RWPE2 (cell line): ENCODE measurements at places on chromosomes 11 and 22.

DNA sequence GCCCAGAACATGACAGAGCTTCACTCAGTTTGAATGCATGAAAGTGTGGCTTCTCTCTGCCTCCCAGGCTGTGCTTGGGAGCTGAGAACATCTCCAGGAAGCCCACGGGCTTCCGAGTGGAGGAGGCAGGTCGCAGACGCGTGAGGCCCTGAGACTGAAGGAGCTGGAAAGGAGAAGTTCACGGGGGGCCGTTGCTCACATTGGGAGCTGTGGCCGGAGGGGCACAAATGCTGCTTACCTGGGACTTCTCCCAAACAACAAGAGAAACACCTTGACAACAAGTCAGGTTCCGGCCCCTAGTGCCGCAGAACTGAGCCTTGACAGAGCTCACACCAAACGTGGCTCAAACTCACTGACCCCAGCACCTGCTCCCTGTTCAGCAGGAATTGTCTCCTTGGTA, 207.0 kb downstream of the BRD1 start:
- peak; percentile 35 for DNase-seq

- DNase-seq, result no peak
These were observed 672.1 kb downstream of the TBC1D22A start for GRCh38 chr22:47434336-47435203.

- no peak for DNase-seq
These were observed 87.5 kb downstream of the C11orf58 start for GRCh38 chr11:16825968-16826367.

DNA sequence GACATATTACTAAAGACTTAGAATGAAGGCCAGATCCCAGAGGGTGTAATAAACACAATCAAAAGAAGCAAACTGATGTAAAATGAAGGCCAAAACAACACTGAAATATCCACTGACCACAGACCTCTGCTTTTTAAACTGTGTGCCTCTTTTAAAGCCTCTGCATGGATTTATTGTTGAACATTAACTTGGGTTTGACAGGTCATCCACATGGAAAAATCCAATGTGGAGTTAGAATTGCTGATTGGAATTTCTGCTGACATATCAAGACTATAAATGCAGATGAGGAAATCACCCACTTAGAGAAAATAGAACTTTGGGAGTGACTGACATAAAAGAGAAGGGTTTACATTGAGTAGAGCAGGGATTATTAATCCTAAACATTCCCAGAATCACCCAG, 853.9 kb upstream of the RAG2 start:
- DNase-seq, result no peak

GRCh38 chr11:12215181-12215593, 104.8 kb downstream of the MICAL2 start:
- no peak for DNase-seq

GRCh38 chr11:122714484-122714883, 59.0 kb downstream of the UBASH3B start:
- no peak for DNase-seq

DNA sequence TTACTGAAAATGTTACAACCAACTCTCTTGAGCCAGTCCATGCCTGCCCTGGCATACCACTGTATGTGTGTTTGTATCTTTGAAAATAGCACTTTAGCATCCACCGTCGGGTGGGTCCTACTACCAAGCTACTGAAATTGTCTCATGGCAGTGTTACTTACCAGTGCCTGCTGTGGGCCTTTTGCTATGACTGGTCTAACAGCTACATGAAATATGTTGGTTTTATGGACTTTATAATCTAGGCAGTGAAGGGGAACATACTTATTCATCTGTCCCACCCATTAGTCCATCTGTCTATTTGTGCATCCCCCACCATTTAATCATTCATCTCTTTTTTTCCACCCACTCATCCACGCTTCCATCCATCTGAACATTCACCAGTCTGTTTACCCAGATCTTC, 106.0 kb downstream of the NAV2 start:
- DNase-seq, result no peak

DNA sequence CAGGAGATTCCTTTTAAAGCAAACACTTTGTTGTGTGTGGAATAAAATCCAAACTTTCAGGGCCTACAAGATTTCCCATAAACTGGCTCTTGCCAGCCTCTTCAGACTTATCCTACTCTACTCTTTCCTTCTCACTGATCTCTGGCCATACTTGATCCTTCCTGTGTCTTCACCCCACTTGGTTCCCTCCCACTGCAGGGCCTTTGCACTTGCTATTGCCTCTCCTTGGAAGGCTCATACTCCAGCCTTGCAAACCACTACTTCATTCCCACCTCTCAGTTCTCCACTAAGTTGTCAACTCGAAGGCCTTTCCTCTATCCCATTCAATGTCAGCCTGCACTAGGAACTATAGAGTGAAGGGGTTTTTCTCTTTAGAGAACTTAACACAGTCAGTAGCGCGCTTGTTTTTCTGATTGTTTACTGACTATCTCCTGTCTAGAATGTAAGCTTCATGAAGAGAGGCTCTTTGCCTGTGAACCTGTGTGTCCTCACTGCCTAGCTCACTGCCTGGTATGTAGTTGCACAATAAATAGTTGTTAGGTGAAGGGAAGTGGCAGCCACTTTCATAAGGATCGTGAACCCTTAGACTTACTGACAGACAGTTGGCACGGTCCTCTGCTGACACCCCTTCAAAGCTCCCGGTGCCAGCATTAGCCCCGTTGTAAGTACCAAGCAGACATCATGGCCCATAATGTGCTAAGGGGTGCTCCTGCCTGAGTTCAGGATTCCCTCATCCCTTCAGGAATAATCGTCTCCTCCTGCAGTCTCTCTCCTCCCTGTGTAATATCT, 833 bp upstream of the ME3 start:
- no peak for DNase-seq

DNA sequence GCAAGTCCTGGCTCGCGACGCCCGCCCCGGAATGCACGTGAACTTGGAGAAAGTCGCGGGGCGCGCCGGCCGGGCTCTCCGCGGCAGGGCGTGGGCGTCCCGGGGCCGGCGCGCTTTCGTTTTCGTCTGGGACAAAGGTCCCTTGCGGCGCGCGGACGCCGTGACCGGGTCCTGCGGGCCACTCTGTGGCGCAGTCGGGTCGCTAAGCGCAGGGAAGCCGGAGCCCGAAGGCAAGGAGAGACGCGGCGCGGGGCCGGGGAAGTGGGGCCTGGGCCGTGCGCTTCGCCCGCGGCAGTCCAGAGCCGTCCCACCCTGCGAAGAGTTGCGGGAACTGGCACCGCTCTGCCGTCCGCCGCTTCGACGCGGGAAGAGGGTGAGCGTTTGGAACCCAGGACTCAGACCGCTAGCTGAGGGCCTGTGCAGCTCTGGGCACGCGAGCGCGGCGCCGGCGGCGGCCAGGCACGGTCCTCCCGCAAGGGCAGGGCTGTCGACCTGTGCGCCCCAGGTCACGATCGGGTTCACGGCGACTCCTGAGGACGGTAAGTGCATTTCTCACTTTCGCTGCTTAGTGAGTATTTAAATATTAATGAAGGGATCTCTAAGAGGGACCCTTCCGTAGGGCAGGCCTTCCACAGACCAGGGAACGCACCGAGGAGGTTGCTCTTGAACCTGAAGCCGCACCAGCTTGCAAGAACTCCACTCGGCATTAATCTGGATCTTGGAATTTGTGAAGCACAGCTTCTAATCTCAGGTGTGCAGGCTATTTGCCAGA, 78.0 kb upstream of the PPARA start:
- DNase-seq, result peak; percentile 72

GRCh38 chr11:89463266-89463780, 27.9 kb downstream of the NOX4 start:
- no peak for DNase-seq

DNA sequence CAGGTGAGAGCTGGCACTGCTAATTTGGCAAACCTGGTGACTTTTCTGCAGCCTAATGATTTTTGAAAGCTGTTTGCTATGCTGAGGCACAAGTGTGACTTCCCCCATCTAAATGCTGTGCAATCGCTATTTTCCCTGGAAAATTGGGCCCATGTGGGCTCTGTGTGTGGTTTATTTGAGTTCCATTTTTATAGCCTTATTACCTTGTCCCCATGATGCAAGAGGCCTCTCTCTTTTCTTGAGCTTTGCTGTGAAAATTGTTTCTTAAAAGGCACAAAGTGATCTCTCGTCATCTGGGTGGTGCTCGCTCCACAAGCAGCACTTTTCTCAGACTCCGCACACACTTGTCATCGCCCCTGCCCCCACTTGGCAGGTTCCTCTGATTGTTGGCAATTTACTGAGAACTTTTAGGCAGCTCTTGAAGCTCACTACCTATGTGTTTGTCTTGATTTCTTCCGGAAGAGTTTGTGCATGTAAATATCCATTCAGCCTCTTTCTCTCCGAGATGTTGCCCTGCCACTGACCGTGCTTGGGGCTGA, 24.9 kb downstream of the BMAL1 start:
- DNase-seq, result no peak

DNA sequence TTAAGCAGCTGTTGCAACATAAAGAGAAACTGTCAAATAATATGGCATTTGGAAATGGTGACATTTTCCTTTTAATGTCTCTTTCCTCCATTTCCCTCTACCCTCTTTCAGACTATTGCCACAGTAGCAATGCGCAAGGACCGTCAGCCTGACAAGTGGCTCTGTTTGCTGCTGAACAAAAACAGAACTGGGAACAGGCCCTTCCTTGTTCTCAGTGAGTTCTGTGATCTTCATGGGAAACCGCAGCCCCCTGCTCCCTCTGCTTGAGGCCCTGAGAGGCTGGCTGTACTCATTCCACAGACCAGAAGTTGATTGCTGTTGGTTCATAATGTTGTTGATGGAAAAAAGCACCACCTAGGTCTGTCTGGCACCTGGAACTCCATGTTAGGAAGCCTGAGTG, 559.7 kb downstream of the OPCML start:
- no peak for DNase-seq

DNA sequence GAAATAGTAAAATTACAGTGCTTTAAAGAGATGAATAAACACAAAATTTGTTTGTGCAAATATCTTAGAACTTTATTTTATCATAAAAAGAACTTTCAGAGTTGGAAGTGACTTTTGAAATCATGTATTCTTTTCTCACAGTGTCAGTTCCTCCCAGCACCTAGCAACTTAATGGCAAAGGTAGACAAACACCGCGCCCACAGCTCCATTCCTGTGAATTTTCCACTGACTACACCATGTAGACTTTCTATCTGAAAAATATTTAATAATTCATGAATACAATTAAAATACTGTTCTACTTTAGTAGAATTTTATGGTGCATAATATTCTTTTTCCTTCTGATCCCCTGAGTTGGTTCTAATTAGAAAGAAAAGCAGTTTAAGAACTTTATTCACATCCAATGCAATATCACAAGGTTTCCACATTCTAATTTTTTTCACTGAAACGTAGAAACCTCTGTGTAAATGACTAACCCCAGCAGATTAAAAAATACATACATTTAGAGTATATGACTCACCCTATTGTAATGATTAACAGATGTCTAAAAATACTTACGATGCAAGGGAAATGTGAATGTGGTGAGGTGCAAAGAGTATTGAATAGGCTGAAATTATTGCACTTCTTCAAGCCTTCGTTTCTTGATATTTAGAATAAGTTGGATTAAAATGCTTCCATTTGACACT, 218.2 kb upstream of the CCDC179 start:
- DNase-seq, result no peak

DNA sequence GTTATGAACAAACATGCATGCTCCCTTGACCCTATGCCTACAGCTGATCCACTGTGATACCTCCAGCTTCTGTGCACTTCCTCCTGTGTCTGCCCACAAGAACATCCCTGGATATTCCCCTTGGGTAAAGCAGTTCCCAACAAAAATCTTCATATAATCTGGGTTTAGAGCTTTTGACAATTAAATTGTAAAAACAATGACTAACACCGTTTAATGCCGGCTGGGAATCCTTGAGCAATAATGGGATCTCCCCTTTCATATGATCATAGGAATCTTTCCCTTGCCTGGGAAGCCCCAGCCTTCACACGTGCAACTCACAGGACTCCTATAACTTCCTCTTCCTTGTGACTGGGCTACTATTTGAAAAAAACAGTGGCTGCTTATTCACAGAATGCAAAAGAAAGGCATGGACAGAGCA, 6.3 kb upstream of the ZC3H12C start:
- peak; percentile 65 for DNase-seq

- no peak for DNase-seq
These were observed 20.0 kb upstream of the SCARF2 start for GRCh38 chr22:20457506-20458240.

DNA sequence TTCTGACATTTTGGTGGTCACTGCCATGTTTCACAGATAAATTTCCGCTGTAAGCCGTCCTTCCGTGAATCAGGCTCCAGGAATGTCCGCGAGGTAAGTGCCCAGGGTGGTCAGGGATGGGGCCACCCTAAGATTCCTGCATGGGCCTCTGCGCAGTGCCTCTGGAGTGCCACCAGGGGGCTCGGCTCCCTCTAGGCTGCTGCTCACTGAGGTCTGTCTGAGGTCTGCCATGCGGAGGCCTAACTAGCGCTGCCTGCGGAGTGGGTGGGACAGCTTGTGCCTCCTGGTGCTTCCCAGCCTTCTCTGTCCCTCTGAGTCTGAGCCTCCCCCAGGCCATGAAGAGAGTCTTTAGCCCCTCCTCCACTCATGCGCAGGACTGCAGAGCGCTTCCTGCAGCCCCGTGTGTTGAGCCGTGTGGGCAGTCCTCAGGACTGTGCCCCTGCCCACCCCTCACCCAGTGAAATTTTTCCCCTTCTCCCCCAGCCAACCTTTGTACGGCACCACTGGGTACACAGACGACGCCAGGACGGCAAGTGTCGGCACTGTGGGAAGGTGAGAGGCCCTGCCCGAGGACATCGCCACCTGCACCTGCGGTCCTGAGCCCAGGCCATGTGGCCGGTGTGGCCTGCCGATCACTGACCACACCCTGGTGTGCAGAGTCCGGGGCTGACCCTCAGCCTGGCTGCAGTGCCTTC, 11.9 kb upstream of the MDK start:
- no peak for DNase-seq

DNA sequence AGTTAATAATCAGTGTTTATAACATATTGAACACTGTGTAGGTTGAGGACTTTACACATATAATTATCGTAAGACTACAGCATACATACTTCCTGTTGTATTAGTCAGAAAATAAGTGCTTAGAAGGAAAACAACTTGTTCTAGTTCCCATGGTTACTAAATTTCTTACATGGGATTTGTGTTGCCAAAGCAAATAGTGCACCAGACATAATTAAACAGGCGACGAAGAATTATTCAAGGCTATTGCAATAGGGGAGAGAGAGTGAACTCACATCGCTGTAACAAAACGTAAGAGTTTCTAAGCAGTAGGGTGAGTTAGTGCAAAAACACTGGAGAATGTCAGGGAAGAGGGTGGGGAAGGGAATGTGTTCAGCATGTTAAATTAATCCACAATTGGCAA, 347.8 kb downstream of the CNTN5 start:
- no peak for DNase-seq

DNA sequence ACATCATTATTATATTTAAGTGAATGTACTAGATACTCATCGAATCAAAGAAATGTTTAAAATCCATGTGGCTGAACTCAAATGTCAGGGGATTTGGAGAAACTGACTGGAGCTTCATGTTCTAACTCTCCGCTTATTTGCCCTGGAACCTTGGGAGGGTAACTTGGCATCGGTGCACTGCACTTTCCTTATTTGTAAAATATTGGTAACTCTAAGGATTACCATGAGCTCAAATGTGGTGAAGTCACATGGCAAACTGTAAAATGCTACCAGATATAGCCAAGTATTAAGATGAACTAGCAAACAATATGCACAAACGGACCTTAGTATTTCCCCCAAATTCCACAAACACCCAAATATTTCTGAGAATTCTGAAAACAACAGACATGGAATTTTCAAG, 75.6 kb downstream of the ETS1 start:
- no peak for DNase-seq
